ENCODE measurements at places on chromosomes 7 and 10.

DNA sequence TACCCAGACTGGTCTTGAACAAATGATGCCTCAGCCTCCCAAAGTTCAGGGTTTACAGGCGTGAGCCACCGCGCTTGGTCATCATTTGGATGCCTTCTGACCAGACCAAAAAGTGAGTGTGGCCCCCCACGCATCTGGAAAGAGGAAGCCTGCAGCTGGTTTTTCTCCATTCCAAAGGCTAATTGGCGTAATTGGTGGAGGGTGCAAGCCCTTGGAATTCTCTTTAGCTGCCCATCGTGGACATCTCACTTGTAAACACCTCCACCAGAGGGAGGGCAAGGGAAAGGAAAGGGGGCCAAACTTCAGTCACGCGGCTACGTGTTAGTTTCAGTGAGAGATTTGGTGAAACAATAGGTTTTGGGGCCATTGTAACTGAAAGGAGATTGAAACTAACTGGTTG, 4.1 kb upstream of the ARHGAP21 start:
- H3K4me3 ChIP-seq = no peak overlapping the region
- no peak overlapping the region for H3K27ac ChIP-seq
- no peaks in the 10 kb centered on the region for H3K27me3 ChIP-seq
- peaks cover 3% of the 10 kb centered on the region for H3K4me1 ChIP-seq
- H3K36me3 ChIP-seq = peaks cover 10% of the 10 kb centered on the region

DNA sequence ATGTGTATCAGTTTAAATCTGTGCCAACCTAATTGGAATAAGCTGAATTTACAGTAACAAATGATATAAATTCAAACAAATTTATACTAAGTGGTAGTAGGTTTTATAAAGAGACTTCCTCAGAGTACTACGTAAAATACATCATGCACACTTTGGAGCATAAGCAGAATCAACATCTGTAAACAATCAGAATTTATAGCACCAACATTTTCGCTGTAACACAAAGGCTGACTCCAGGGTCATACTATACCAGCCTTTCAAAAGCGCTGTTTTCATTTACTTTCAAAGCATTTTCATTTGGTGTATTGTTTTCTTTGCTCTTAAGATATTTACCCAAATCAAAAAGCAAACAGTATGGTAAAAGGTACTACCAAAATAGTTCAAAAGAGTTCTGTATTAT, 29.3 kb upstream of the TMEM168 start:
- DNase-seq = no peak
- H3K36me3 ChIP-seq = no peaks in the 10 kb centered on the region
- H3K27ac ChIP-seq = no peak overlapping the region
- no peak overlapping the region for H3K4me3 ChIP-seq
- H3K4me1 ChIP-seq = no peaks in the 10 kb centered on the region

GRCh38 chr10:72665925-72666324, 26.0 kb upstream of the MCU start:
- no peaks in the 10 kb centered on the region for H3K36me3 ChIP-seq
- no peak overlapping the region for H3K27ac ChIP-seq
- no peaks in the 10 kb centered on the region for H3K27me3 ChIP-seq
- no peaks in the 10 kb centered on the region for H3K4me1 ChIP-seq
- no peak for DNase-seq
- no peak overlapping the region for H3K4me3 ChIP-seq

GRCh38 chr10:58438340-58438871, 53.2 kb downstream of the TFAM start:
- peaks cover 6% of the 10 kb centered on the region for H3K27me3 ChIP-seq
- DNase-seq = no peak
- H3K4me1 ChIP-seq = peaks cover 4% of the 10 kb centered on the region
- no peaks in the 10 kb centered on the region for H3K36me3 ChIP-seq

Measured in effector memory CD8-positive, alpha-beta T cell (primary cell).